ENCODE measurements at places on chromosomes 6 and 20. TPM values are rescaled to one million over a fixed set of nuclear protein-coding genes. Genes with fewer than 3 reads are reported as not detected.

Gene ESR1
- 1.3 TPM for total RNA-seq

Gene ABHD16B
- total RNA-seq = not detected

Gene DNAH8
- not detected for total RNA-seq

Gene CYP39A1
- 1.3 TPM for total RNA-seq

Gene DACT2
- 4.9 TPM for total RNA-seq

Gene GRM1
- 0.41 TPM for total RNA-seq

All from WTC11 (cell line).